ENCODE measurements at places on chromosomes 5 and 9.

DNA sequence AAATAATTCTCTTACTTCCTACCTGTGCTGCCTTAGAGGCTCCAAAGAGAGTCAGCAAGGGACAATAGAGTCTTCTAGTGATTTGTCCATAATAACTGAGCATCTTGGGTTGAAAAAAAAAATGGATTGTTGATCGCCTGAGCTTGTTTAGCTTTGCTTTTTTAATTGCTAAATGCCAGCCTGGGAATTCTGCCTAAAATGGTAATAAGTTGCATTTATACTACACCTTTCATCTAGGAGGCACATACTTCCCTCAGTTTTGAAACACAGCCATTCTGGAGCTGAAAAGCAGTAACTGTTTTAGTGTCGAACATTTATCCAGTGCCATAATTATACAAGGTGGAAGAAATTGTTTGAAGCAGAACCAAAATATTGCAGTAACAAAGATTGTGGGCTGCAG is 421.3 kb downstream of the CAAP1 start:
- DNase-seq, result no peak

GRCh38 chr5:178509491-178510057 is 80.6 kb downstream of the COL23A1 start:
- DNase-seq, result no peak

DNA sequence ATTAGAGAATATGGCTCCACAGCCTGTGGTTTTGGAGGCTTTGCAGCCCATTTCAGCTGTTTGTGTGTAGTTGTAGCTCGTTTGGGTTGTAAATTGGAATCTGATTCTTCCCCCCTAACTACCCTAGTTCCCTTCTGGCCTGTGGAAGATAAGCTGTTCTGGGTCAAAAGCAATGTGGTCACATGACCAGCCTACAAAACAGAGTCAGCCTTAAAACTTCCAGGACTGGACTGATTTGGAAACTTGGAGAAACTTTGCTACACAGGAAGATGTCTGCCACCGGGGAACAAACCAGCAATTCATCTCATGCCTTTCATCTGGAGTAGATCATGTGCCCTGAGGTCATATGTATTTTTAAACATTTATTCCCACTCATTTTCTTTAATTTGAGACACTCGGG is 83.8 kb downstream of the DAPK1 start:
- DNase-seq, result no peak

- no peak for DNase-seq
Measured at GRCh38 chr9:33107762-33108161, 31.3 kb upstream of the SMU1 start.

- no peak for DNase-seq
Measured at GRCh38 chr9:127976498-127976897, 4.3 kb downstream of the EEIG1 start.

GRCh38 chr9:119968836-119969707 is 599.8 kb upstream of the BRINP1 start:
- DNase-seq, result peak; percentile 30

DNA sequence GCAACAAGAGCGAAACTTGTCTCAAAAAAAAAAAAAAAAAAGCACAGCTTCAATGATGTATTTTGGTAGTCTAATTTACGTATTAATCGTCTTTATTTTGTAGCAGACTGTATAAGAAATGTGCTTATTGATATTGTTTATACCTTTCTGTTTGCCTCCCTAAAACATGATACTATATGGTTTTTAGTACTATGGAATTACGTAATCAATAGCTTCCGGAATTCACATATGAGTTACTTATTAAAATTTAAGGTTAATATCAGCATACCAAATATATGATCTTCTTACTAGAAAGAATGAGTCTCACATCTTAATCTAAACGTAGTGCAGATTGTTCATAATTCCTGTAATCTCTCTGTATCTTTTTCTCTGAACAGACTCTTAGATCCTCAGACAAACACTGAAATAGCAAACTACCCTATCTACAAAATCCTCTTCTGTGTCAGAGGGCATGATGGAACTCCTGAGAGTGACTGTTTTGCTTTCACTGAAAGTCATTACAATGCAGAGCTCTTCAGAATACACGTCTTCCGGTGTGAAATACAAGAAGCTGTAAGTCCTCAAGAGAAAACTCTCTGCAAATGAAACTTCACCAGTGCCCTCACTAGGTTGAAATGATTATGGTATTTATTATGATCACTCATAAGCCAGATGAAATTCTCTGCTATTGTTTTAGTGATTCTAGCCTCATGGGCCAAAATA is 44.4 kb upstream of the GPR21 start:
- DNase-seq, result no peak

- peak; percentile 73 for DNase-seq
Measured at GRCh38 chr5:109689740-109690241, at the start of gene MAN2A1. TSS of gene MAN2A1 (plus strand) at chr5:109689927. CDS start at chr5:109690418, 491 bp downstream.

DNA sequence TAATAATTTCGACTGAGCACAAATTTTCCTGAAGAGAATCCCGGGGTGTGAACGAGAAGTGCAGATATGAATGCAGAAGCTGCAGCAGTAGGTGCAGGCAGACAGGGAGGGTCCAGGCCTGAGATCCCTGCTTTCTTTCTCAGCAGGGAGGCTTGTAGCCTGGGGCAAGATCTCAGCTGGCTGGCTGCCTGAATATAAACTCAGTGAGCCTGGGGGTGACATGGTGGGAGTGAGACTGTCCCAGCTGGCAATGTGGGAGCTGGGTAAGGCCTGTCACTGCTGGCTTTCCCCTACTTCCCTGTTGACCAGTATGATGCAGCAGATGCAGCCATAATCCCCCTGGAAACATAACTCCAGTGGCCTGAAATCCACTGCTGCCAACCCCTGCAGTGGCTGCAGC is 325.2 kb downstream of the CETN3 start:
- no peak for DNase-seq

- no peak for DNase-seq
Measured at GRCh38 chr5:175728316-175728715, 70.4 kb downstream of the HRH2 start.

DNA sequence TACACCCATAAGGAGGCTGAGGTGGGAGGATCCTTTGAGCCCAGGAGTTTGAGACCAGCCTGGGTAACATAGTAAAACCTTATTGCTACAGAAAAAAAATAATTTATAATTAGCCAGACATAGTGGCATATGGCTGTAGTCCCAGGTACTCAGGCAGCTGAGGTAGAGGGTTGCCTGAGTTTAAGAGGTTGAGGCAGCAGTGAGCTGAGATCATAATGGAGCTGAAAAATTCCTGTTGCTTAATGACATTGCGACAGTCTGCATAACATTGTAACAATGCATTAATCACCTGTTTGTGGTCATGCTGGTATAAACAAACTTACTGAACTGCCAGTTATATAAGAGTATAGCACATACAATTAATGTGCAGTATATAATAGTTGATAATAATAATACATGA is 214.2 kb downstream of the TRIM32 start:
- no peak for DNase-seq

DNA sequence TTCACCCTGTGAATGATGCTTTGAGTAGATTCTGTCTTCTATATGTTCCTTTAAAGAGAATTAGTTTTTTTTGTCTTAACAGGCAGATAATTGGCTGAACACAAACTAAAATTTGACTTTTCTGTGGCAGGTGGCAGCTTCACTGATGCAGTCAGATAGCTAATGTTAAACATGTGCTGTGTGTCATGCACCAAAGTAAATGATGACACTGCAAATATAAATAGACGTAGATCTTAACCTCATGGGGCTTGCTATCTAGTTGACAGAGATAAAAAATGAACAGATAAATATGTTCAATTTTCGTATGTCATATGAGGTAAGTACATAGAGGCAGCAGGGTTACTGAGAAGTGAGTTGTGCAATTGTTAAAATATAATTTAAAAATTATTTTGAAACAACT is 82.7 kb downstream of the PARP8 start:
- no peak for DNase-seq

DNA sequence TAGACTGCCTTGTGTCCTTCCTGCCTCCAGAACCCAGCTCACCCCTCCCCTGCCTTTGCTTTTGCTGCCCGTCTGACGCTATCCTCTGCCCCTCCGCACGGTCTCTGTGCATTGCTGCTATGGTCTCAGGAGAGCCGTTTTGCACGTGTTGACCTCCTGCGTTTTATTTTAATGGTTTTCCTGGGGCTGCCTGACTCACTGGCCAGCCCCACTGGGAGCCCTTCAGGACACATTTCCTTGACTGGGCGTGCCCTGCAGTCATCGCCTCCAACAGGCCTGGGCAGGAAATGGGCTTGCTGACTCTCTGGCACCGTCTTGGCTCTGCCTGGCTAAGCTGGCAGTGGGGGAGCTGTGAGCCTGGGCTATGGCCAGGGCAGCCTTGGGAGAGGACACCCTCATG is 17.9 kb upstream of the ASS1 start:
- no peak for DNase-seq

GRCh38 chr5:1830571-1831228 is 29.5 kb downstream of the NDUFS6 start:
- no peak for DNase-seq

GRCh38 chr9:129822898-129823541 is 916 bp downstream of the TOR1A start:
- no peak for DNase-seq

DNA sequence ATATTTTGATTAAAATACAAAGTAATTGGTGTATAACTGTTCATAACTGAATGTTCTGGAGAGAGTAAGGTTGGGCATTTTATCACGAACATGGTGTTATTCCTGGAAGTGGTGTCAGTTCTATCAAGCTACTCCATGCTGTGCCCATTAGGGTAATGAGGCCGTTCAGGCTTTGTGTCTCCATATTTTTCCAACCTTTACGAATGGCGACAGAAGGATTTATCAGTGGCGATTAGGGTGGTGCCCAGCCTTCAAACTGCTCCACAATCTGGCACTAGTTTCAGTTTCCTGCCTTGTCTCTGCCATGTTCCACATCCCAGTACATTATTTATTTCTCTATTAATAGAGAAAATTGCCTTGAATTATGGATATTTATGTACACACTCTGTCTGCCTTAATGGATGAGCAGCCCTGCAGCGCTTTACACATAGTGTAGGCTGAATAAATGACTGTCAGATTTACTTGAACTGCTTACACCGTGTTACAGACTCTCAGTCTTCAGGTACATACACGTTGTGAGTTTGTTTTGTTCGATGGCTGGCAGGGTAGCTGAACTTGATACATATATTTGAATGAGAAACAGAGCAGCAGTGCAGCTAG is 23.9 kb upstream of the TMC1 start:
- no peak for DNase-seq

DNA sequence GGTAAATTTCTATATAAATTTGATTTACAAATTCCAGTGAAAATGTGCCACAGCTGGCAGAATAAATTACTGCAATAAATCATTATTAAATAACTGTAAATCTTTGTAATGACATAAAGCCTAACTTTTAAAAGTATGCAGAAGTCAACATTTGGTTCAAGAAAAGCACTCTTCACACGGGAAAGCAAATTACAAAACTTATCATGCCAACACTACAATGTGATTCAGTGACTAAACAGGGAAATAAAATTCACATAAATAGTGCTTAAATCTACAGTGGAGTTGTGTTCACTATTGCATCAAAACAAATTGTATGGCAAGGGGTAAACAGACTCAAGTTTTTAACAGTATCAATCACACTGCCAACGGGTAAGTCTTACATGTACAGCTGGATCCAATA is 117.2 kb downstream of the BNC2 start:
- DNase-seq, result no peak

- DNase-seq, result no peak
Measured at GRCh38 chr9:463455-464171, 248.9 kb downstream of the DOCK8 start.

- DNase-seq, result no peak
Measured at GRCh38 chr5:125005266-125005665, 258.8 kb upstream of the ZNF608 start.

GRCh38 chr9:75200892-75201470 is 112.7 kb downstream of the OSTF1 start:
- no peak for DNase-seq

GRCh38 chr5:5658226-5658625 is 235.7 kb downstream of the ICE1 start:
- DNase-seq, result no peak

- no peak for DNase-seq
Measured at GRCh38 chr9:79369676-79370075, 202.1 kb upstream of the TLE4 start.

GRCh38 chr5:91129748-91130147 is 253.4 kb downstream of the ARRDC3 start:
- DNase-seq, result no peak

DNA sequence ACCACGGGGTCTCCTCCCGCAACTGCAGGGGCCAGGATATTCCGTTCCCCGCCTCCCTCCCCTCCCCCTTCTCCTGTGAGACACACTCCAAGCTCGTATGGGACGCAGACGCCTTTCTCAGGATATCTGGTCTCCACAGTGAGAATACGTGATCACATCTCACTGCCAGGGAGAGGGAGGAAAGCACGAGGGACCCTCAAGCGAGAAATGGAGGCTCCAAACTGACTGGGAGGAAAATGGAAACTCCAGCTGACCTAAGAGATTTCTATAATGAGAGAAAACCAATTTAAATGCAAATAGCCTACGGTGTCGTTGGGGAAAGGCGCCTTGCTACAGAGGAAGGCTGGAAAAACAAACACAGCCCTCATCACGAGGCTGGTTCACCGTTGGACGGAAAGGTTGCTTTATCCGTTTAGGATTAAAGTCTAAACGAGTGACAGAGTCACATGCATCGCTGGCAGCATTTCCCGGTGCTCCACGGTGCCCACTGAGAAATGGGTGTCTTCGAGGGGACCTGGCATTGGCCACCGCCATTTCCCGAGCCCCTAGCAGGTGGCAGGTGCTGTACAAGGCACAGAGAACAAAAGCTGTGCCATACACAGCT is 116.9 kb upstream of the CPEB4 start:
- DNase-seq, result no peak

- peak; percentile 0 for DNase-seq
Measured at GRCh38 chr5:17218353-17219005, 1.0 kb downstream of the BASP1 start.

GRCh38 chr5:124655921-124656511 is 90.4 kb downstream of the ZNF608 start:
- DNase-seq, result no peak

DNA sequence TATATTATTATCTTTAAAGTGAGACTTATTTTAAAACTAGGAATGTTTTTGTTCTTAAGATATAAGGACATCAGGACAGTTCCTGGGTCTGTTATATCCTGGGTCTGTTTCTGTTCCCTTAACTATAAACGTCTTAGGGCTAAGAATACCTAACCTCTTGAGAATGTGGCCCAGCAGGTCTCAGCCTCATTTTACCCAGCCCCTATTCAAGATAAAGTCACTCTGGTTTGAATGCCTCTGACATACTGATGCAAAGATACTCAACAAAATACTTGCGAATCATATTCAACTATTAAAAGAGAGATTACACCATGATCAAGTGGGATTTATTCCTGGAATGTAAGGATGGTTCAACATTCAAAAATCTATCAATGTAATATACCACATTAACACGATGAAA is 51.0 kb downstream of the STK10 start:
- DNase-seq, result no peak

DNA sequence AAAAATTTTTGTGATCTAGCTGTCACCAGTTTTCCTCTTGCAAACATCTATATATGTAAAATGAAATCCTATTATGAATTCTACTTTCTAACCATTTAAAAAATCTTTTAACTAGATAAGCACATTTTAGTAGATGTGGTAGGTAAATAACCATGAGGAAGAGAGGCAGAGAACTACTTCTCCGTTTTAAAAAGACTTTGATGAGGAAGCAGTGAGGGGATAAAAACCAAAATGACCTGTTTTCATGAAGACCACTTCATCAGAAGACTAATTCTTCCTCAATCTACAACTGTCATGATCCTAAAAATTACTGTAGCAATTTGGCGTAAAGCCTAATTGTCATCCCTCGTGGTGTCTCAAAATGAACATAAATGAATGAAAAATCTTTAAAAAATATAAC is 15.7 kb upstream of the ERBIN start:
- DNase-seq, result no peak

Measured in stimulated activated CD4-positive, alpha-beta T cell treated with anti-CD3 and anti-CD28 coated beads, Interleukin-12 subunit alpha, Interleukin-12 subunit beta, amount 100 ng/mL, for 4 hours (primary cell).